ENCODE measurements at places on chromosomes 5 and 9. TPM values are rescaled to one million over a fixed set of nuclear protein-coding genes. Genes with fewer than 3 reads are reported as not detected.

The ST8SIA4 gene
- 0.21 TPM for polyA plus RNA-seq

The GPRIN1 gene
- polyA plus RNA-seq: 11.4 TPM

The OR13C9 gene
- not detected for polyA plus RNA-seq

The LCN2 gene
- 4.0 TPM for polyA plus RNA-seq

The TCERG1 gene
- polyA plus RNA-seq: 26.4 TPM

The RNF183 gene
- polyA plus RNA-seq: not detected

The SUSD3 gene
- polyA plus RNA-seq: 0.18 TPM

DNA sequence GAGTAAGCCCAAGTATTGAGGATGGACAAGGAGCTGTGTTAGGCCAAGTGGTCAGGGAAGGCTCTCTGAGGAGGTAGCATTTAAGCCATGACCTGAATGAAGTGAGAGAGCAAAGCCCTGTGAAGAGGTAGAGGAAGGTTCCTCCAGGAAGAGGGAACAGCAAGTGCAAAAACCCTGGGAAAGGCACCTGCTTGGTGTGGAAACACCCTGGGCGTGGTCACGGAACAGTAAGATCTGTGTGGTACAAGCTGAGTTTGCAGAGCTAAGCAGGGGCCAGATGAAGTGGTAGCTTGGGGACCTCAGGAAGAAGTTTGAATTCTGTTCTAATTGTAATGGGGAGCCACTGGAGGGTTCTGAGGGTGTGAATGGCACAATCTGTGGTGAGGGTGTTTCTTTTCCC, 310.2 kb downstream of the ARHGAP26 start:
- DNase-seq: no peak

DNA sequence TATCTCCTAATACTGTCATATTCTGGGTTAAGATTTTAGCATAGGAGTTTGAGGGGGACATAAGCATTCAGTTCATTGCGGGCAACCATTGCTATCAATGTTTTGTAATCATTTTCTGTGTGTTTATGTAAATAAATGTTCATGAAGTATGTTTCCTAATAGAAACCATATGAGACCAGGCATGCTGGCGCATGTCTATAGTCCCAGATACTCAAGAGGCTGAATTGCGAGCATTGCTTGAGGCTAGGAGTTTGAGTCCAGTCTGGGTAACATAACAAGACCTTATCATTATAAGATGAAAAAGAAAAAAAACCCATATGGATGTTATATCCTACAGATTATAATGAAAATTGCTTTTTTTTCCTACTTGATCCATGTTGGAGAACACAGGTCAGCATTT, 91.2 kb downstream of the F2RL2 start:
- peak; percentile 33 for DNase-seq

- DNase-seq: no peak
Measured at GRCh38 chr9:35158501-35159280, 3.1 kb upstream of the UNC13B start.

DNA sequence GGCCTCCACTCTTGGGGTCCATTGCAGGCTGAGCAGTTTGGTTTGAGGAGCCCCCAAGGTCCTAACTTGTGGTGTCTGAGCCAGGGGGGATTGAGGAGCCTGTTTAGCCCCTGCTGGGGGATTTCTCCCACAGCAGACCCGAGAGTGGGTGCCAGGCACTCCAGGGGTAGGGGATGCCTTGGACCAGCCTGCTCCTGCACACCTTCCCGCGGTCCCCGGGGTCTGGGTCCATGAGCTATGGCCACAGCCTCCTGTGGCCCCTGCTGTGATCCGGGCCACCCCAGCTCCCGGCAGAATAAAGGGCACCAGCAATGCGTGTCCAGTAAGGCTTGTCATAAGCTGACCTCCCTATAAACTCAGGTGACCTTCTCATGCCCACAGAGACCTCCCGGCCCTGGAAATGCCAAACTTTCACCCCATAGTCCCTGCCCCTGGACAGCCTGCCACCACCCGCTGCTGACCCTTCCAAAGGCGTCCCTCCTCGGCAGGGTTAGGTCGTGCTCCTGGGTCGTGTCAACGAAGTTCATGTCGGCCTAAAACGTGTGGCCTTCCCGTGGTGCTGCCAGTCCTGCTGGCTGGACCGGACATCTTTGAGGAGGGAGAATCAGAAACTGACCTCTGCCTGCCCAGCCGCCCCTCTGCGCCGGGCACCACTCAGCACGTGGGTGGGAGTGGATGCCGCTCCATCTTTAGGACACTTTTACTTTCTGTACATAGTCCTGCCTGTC, 137.6 kb downstream of the MRPL36 start:
- no peak for DNase-seq

DNA sequence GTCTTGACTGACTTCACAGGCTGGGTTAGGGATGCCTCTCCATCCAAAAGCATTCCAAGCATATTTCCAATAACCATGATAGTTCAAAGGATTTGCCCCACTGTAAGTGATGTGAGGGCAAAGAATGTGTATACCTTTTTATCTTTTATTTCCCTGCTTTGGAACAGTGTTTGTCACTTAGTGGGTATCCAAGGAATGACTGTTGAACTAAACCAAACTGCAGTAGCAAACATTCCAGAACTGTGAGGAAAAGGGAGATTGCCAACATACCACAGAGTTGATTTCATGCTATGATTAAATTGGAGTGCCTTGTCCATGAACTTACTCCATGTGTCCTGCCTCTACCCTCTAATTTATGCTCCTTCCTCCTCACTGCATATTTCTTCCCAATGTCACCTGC, 400.0 kb downstream of the KIAA0825 start:
- peak; percentile 79 for DNase-seq

DNA sequence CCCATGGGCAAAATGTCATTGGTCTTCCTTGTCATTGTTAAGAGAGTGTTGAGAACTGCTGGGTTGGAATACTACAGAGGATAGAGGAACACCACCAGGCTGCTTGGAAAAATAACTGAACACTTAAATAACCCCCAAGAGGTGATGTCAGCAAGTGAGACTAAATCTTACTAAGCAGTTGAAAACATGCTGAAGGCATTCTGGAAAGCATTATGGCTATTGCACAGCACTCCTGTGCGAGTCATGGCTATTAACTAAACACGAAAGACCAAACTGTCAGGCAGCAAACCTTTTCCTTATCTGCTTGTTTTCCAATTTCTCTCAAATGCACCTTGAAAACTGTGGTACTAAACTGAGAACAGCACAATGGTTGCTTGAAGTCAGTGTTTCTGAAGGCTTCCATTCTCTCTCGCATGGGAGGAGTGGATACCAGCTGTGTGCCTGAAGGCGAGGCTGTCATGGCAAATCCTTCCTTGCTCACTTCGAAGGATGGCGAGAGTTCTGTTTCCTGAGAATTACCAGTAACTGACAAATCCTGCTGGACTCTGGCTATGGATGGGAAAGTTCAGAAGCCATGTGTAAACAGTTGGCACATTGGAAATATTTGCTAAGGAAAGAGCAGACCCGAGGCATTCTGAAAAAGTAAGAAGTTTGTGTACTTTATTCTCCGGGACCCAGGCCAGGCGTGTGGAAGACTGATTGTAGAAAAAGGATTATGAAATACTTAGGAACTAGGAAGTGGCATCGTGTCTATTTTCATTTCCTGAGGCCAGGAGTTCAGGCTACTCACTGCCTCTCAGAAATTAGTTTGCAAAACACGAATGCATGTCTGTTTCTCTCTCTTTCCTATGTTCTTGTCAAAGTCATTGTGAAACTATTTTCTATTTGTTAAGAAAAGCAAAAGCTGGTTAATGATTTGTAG, 182.1 kb downstream of the DMRT2 start:
- peak; percentile 25 for DNase-seq

DNA sequence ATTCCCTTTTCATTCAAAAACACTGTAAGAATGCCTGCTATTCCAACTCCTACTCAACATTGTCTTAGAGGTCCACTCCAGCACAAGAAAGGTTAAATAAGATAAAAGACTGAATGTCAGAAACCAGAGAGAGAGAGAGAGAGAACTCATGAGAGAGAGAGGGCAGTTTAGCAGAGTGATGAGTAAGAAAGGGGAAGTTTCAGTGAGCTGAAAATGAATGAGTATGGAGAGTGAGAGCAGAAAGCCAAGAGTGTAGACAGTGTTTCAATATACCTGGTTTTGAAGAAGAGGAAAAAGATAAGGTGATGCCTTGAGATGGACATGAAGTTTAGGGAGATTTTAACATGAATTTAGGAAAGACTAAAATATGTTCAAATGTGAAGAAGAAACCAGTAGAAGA, 528.0 kb upstream of the SEMA6A start:
- no peak for DNase-seq

- no peak for DNase-seq
Measured at GRCh38 chr5:65073250-65073661, 304.5 kb downstream of the CWC27 start.

- DNase-seq: no peak
Measured at GRCh38 chr9:908536-909205, 67.2 kb downstream of the DMRT1 start.

DNA sequence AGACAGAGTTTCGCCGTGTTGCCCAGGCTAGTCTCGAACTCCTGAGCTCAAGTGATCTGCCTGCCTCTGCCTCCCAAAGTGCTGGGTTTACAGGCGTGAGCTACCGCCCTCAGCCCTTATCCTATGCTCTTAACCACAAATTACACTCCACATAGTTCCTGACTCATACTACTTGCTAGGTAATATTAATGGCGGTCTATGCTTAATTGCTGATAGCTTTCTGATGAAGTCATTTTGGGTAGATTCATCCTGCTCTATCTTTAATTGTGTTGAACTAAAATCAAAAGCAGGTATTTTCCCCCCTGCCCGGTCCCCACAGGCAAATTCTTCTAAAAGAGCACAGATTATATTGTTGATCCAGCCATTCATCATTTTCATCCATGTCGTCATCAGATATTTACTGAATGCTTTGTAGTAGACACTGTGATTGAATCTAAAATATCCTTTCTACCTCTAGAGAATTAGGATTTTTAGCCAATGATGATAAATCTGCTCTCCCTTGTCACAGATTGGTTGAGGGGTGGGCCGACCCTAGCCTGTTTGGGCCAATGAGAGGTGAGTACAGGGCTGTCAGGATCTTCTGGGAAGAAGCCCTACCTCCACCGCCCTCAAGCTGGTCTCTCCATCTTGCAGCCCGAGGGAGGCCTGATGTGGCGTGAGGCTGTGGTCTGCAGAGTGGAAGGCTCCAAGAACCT, 144.8 kb downstream of the NR3C1 start:
- DNase-seq: peak; percentile 86

GRCh38 chr5:109354761-109355160, 55.0 kb downstream of the PJA2 start:
- no peak for DNase-seq

- no peak for DNase-seq
Measured at GRCh38 chr5:617896-618295, 5.8 kb downstream of the CEP72 start.

DNA sequence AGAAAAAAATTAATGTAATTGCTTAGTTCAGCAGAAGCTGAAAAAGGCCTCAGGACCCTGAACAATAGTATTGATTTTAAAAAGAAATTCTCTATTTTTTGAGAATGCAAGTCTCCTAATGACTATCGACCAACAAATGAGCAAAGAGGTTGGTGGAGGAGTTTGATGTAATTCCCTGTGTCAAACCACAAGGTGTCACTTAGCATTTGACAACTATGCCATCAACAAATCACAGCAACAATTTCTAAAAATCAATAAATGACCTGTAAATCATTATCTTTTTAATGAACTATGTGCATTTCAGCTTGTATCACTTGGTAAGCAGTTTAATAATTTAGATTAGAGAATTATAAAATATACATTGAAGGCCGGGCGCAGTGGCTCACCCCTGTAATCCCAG, 133.7 kb downstream of the PRELID2 start:
- no peak for DNase-seq

DNA sequence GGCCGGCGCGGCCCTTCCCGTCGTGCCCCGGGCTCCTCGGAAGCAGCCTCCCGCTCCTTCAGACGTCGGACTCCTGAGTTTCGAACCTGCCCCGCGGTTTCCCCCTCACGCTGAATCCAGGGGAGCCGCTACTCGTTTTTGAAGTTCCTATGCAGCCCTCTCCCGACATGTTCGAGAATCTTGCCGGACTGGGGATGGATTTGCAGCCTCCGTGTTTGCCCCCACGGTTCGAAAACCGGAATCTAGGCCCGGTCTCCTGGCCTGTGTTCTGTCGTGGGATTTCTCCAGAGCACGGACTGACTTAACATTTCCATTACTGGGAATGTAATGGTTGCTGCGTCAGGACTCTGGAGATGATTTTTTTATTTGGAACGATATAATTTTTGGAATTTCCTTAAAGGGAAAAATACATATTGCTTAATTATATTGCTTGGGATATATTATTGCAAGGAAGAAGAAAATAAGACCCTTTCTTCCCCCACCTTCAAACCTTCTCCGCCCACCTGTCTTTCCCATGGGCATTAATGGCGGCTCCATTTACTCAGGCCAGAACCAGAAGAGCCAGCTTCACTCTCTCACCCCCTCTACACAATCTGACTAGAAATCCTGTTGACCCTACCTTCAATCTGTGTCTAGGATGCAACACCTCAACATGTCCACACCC, 8.5 kb upstream of the MGAT1 start:
- DNase-seq: no peak

Measured in foreskin keratinocyte (primary cell).